ENCODE measurements at places on chromosomes 11 and 22.
A peak's percentile ranks its signal among the peaks of the same experiment; 100 is the strongest.

DNA sequence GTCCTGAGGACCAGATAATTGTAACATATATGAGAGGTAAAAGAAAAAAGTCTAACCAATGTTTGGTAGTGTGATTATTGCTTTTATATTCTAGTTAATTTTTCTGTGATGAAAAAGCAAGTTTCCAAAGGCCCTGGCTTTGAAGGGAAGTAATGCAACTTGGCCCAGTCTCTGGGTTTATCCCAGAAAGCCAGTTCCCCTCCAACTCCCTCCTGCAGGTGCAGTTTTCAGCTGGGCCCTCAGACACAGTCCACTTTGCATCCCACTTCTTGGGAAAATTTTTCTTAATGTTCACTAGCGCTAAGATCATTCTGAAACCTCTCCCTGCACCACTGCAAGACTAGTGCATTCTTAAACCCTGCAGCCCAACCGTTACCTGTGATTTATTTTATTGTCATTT, 586.8 kb downstream of the NTM start:
- no peak for DNase-seq

- no peak for DNase-seq
Observed at GRCh38 chr22:39309881-39310714, 9.3 kb downstream of the RPL3 start.

GRCh38 chr11:125951731-125952130, 5.9 kb downstream of the VSIG10L2 start:
- no peak for DNase-seq

DNA sequence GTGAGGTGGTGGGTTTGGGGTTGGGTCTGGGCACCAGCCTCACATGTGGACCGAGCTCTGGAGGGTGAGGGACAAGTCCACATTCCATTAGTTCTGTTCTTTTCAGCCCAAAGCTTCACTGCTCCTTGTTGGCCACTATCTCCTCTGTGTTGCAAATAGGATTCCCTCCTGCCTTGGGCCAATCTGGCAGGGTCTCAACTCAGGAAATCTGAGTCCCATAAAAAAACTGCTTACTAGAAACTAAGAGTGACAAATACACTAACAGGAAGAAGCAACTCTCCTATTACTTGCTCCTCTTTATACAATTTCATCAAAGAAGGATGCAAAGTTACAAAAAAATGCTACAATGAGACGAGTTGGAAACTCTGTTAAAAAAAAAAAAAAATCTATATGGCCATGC, 66.2 kb upstream of the CSNK1E start:
- no peak for DNase-seq

GRCh38 chr11:95456714-95457491, 225.9 kb upstream of the SESN3 start:
- DNase-seq: no peak

DNA sequence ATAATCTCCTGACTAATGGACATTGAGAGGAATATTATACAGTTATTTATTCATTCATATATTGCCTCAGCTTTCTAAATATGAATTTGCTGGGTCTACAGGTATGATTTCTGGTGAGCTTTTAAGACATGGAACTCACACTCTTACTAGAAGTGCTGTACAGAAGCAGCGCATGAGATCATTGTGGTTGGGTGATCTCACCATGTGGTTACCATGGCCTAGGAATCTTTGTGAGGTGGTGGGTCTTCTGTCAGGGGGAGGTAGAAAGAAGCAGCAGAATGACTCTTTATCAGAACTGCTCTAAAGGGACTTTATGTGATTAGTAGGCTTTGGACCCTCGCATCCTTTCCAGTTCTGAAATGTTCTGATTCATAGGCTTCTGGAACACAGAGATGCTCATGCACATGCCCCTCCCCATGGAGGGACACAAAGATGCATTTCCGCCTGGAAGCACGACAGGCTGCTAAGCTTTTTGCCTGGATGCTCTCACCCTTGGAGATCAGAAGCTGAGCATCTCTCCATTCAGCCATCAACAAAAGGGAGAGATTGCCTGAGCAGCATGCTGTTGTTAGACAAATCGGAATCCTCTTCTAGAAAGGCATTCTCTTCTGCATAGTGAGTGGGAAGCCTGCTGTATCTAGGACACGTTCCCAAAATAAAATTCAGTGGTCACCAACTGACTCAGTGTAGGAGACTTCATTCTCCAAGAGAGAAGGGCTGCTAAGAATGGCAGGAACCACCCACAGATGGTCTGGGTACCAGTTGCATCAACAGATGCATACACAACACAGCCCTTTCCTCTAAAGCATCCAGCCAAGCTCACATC, 51.3 kb downstream of the KIRREL3 start:
- no peak for DNase-seq

- DNase-seq: no peak
Observed at GRCh38 chr11:132858223-132858622, 674.1 kb downstream of the OPCML start.

GRCh38 chr22:19614536-19614863, 90.3 kb upstream of the CLDN5 start:
- no peak for DNase-seq

DNA sequence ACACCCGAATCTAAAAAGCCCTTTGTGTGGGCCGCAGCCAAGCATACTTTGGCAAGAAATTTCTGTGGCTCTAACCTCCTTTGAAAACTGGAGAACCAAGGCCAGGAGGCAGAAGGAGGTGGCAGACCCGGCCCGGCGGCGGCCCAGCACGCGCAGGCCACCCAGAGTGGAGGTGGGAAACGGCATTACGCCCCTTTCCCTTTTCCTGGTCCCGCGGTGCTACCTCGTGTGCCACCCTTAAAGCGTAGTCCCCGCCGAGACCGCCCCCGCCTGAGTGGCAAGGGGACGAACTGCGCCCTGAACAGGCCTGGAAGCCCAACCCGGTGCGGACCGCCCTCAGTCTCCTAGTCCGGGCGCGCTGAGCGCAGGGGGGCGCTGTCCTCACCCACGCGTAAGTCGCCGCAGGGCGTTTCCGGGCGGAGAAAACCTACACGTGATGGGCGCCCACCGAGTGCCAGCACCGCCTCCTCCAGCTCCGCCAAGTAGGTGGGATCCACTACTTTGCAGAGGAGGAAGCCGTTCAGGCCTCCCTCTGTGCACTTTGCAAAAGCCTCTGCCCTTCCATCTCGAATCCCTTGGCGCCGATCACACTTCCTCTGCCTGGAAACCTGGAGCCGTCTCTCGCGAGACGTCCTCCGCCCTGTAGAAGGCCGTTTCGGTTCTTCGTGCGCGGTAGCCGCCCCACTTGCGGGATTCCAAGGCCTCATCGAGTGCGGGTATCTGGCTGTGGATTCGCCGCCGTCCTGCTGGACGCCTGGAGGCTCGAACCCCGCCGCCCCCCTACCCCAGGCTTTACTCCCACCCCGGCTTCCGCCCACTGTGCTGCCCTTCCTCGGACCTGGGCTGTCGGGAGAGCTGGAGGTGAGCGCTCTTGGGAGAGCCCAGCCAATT, at the start of gene ACCS:
Gene ACCS, plus strand, starts transcription at position 430 of the 891 bp plus-strand sequence. CDS start 1,358 bp downstream, outside the sequence.
- no peak for DNase-seq

GRCh38 chr11:94089341-94089740, 39.3 kb upstream of the PANX1 start:
- DNase-seq: no peak

DNA sequence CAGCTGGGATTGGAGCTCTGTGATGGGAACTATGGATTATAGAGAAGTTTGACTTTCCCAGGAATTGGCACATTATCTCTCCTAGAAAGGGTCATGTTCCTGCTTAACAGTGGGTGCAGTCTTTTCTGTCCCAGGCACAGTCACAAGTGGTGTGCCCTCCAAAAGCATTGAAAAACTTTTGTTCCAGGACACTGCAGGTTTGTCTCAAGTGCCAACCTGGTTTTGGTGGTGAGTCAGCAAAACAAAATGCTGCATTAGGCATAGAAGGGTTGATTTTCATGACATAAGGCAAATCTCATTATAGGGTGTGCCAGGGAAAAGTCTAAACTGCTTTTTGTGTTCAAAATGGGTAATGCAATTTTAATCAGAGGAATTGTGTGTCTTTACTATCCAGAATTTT, 4.9 kb downstream of the HTATIP2 start:
- no peak for DNase-seq

DNA sequence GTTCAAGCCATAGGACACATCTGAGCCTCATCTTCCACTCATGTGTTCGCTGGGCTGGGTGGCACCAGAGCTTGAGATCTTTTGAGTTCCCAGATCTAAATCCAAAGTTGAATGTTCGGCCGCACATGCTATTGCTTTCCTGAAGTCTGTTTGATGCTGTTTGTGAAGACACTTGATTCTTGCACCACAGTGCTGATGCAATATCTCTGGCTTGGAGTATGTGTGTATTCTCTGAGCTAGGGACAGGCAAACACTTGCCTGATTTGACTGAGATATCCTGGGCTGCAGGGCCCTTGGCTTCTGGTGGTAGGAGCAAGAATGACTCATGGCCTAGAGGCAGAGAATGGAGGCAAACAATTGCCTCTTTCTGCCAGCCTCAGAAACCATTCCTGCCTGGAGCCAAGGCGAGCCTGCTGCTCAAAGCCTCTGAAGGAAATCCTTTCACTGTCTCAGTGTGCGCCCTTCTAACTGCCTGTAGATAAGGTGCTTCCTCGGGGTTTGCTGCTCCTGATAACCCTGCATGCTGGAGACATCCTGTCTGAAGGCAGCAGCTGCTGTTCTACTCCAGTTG, 73.0 kb downstream of the CYB5R2 start:
- no peak for DNase-seq

GRCh38 chr22:27876684-27877083, 42.4 kb downstream of the PITPNB start:
- DNase-seq: peak; percentile 75

- DNase-seq: no peak
Observed at GRCh38 chr11:45663486-45664375, 1.7 kb downstream of the CHST1 start.

- no peak for DNase-seq
Observed at GRCh38 chr11:1158681-1159487, 1.1 kb downstream of the MUC5AC start.

GRCh38 chr22:35368386-35368785, 12.5 kb upstream of the HMOX1 start:
- DNase-seq: no peak

DNA sequence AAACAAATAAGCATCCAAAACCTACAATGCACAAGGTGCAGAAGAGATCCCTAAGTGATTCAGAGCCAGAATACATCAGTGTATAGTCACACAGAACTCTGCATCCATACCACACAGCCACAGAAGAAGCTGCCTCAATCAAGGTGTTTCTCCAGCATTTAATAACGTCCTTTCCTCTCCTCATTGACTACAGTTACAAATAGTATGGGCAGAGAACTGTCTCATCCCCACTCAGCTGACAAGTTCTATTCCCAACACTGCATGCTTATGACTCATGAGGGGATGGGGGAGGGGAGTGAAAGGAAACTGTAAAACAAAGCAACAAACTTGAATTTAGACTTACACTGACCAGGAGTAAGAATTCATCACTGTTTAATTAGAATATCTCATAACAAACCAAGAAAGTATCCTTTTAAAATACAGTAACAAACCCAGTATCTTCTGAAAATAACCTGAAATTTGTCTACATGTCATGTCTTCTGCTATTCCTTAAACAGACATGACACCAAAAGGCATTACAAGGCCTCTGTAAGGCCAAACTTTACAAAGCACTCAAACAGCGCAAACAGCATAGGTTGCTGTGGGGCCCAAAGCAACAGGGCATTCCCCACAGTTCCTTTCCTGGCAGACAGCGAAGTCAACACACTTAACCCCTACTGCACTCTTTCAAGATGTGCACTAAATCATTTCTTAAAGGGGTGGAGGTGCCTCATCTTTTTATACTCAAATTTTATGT, 29.3 kb downstream of the CELF1 start:
- DNase-seq: no peak

GRCh38 chr22:48175721-48176120, 1413.3 kb downstream of the TBC1D22A start:
- DNase-seq: no peak

DNA sequence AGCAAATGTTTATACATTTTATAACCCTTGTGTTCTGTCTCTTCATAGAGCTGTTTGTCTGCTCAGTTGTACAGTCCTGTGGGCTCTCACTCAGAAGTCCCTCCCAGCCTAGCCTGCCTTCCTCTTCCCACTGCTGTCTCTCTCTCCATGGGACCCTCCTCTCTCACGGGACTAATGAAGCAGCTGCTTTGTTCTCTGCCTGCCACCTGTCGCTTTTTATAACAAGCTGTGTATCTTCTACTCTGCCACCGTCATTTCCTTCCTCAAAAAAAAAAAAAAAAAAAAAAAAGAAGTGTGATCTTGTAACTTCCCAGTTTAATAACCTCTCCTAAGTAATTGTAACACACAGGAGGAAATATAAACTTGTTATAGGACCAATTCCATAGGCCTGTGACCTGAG, 92.2 kb upstream of the ALKBH3 start:
- peak; percentile 58 for DNase-seq

GRCh38 chr11:67699521-67699920, 25.1 kb upstream of the ALDH3B2 start:
- DNase-seq: no peak

GRCh38 chr22:17047656-17048055, 37.1 kb upstream of the IL17RA start:
- DNase-seq: no peak

DNA sequence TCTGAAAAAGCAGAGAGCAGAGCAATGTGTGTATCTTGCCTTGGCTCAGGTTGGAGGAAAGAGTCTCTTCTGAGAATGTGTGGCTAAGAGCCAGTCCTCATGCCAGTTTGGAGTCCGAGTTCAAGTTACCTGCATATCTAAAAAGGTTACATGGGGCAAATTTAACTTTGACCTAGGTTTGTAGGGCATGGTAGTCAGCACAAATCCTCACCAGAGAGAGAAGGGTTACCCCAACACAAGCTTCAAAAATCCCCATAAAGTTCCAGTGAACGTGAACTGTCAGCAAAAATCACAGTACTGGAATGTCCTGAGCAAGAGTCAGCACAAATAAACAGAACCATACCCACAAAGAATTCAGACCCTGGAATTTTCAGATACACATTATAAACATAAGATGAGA, 13.8 kb downstream of the SDHD start:
- DNase-seq: no peak

DNA sequence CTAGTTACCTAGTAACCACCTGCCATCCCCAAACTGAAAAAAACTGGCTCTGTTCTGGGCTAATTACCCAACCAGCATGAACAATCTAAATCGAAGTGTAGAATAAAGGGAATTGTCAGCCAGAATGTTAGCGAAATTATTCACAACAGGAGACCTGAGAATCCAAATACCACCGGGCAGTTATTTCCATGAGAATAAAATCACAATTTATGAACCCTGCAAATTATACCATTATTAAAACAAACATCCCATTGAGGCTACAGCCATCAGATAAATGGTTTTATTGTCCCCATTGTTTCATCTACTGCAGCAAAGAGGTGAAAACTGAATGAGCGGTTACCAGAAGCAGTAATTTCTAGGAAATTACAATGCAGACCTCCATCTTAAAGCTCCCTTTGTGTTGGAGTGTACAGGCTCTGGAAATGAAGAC, 21.7 kb downstream of the FAM168A start:
- DNase-seq: no peak

DNA sequence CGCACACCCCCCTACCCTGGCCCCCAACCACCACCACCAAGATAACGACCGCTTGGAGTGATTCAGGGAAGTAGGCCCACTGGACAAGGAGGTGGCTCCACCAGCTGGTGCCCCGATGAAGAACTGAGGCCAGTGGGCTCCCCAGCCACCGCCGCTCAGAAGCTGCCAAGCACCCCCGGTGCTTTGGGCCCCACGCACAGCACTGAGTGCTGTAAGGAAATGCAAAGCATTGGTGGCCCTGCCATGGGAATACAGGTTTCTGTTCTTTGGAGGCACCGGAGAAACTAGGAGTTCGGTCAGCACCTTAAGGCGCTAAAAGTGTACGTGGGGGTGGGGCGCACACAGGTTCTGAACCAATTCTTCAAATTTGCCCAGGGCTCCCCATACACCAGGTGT, 664 bp upstream of the PRSS23 start:
- peak; percentile 24 for DNase-seq

Measured in NCI-H524 (cell line).